Stimulated activated naive B cell treated with anti-CD40 and anti-IgM and Interleukin-4, amounts not matched to agents 10 μg/mL and 1 μg/mL and 100 μg/mL, for 72 hours (primary cell): ENCODE measurements at places on chromosomes 6 and 20.

GRCh38 chr6:40933864-40934263 is 105.2 kb downstream of the UNC5CL start:
- DNase-seq: no peak

GRCh38 chr20:16228722-16229121 is 344.5 kb downstream of the KIF16B start:
- DNase-seq: no peak

GRCh38 chr20:62822788-62823651 is 6.2 kb downstream of the COL9A3 start:
- DNase-seq: no peak

- DNase-seq: no peak
Observed at GRCh38 chr6:37432590-37432915, 468 bp upstream of the CMTR1 start.

GRCh38 chr6:46901882-46902314 is 19.8 kb downstream of the ADGRF5 start:
- DNase-seq: no peak

DNA sequence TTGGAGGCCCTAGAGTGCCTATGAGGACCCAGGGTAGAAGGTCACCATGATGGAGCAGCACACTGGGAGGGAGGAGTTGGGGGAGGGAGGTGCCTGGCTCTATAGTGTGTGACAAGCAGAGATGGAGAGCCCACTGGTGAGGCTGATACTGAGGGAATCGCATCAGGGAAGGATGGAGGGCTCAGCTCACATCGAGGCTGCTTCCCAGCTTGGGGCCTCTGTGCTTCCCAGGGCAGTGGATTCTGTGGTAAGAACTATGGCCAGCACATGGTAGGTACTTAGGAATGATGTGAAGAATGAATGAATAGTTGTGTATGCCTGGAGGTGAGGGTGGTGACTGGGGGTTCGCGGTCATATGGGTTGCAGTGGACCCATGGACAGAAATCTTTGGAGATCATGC is 1.3 kb upstream of the EPB41L1 start:
- DNase-seq: no peak

GRCh38 chr6:111565326-111566221 is 40.1 kb downstream of the TRAF3IP2 start:
- no peak for DNase-seq

GRCh38 chr6:49979584-49979983 is 10.2 kb upstream of the DEFB113 start:
- DNase-seq: no peak

- DNase-seq: no peak
Observed at GRCh38 chr6:112899541-112899940, 552.4 kb downstream of the RFPL4B start.

GRCh38 chr20:45019027-45019761 is 52.9 kb downstream of the STK4 start:
- DNase-seq: no peak

GRCh38 chr6:114419175-114419574 is 76.4 kb upstream of the HS3ST5 start:
- no peak for DNase-seq
